ENCODE measurements at places on chromosomes 16 and 17. TPM values are rescaled to one million over a fixed set of nuclear protein-coding genes. Genes with fewer than 3 reads are reported as not detected.
A peak's percentile ranks its signal among the peaks of the same experiment; 100 is the strongest.

TP53TG3D gene
- not detected for total RNA-seq

GRCh38 chr17:48527547-48527932 is 3.3 kb downstream of the HOXB1 start:
- no peak for DNase-seq

DNA sequence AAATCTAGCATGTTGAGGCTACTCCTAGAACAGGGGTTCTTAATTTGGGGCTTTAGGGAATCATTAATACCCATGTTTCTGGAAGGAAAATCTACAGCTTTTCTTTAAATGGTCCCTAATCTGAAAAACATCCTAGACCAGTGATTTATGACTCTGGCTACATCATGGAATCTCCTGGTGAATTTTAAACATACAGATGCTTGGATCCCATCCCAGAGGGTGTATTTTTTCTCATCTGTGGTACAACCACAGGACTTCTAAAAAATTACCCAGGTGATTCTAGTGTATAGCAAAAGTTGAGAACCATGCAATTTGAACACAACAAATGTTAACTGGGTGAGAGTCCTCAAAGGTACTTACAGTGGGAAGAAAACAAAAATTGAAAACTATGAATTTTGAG is 41.5 kb downstream of the KANSL1 start:
- DNase-seq = no peak

DNA sequence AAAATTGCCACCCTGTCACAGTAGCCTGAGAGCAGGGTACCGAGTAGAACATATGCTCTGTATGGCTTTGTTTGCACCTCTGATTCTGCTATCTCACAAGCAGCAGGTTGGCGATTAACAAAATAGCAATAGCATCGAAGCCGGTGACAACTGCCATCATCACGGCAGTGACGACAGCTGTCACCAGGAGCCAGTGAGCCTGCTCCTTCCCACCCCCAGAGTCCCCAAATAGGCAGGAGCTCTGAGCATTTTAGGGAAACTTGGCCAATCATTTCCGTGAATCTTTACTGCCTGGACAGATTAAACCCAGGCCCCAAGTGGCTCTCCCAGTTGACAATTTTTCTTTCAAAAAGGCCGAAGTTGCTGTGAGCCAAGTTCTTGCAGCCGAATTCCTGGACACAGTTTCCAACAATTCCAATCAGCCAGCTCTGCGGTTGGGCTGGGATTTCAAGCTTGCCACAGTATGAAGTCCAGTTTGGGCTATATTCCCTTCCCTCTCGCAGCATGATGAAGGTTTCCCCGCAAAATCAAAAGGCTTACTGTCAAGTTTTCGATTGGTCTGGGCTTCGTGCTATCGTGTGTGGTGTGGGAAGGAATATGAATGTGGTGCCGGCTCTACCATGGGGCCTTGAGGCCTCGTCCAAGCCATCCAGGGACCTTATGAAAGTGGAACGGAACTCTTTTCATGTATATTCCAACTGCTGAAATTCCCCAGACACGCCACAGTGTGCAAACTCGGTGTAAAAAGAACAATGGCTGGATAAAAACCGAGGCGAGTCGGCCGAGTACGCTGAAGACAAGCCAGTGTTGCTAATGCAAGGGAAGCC is 186.6 kb downstream of the C16orf78 start:
- DNase-seq = no peak

- no peak for DNase-seq
These were observed 740 bp upstream of the ATP6V0D1 start for GRCh38 chr16:67481561-67482232.

GRCh38 chr17:72950242-72950931 is 142.1 kb downstream of the SLC39A11 start:
- DNase-seq = no peak

DNA sequence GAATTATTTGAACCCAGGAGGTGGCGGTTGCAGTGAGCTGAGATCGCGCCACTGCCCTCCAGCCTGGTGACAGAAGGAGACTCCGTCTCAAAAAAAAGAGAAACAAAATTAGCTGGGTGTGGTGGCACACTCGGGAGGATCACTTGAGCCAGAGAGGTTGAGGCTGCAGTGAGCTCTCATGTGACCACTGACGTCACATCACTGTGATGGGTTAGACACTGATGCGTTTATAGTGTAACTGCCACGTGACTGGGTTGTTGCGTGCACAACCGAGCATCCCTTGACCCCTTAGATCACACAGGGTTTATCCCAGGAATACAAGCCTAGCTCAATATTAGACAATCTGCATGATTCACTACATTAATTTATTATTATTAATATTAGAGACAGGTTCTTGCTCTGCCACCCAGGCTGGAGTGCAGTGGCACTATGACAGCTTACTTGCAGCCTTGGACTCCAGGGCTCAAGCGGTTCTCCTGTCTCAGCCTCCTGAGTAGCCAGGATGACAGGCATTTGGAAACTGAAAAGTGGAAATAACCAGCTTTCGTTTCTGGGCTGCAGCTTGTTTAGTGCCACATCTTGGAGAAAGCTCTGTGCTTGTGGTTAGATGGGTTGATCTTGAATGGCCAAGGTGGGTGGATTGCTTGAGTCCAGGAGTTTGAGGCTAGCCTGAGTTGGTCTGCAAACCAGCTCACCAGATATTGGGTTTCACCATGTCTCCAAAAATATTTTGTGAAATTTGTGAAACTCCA is 26.4 kb upstream of the ABR start:
- DNase-seq = no peak

DNA sequence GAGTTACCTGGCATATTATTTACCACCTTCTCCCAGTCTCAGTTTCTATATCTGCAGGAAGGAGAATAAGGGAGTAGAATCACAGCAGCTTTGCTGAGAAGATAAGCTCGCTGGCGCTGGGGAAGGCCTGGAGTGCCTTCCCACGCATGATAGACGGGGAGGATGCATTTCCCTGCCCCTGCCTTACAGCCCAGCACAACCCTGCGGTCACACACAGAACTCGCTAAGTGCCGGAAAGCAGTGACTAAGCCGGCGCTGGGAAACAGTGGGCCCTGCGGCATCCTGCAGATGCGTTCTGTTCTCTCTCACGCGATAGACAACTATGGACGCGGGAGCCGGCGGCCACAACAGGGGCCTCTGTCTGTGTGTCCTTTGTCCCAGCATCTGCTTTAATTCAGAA is 4.8 kb downstream of the CA5A start:
- no peak for DNase-seq

- DNase-seq = no peak
These were observed 200.1 kb downstream of the CBLN1 start for GRCh38 chr16:49081554-49081953.

DNA sequence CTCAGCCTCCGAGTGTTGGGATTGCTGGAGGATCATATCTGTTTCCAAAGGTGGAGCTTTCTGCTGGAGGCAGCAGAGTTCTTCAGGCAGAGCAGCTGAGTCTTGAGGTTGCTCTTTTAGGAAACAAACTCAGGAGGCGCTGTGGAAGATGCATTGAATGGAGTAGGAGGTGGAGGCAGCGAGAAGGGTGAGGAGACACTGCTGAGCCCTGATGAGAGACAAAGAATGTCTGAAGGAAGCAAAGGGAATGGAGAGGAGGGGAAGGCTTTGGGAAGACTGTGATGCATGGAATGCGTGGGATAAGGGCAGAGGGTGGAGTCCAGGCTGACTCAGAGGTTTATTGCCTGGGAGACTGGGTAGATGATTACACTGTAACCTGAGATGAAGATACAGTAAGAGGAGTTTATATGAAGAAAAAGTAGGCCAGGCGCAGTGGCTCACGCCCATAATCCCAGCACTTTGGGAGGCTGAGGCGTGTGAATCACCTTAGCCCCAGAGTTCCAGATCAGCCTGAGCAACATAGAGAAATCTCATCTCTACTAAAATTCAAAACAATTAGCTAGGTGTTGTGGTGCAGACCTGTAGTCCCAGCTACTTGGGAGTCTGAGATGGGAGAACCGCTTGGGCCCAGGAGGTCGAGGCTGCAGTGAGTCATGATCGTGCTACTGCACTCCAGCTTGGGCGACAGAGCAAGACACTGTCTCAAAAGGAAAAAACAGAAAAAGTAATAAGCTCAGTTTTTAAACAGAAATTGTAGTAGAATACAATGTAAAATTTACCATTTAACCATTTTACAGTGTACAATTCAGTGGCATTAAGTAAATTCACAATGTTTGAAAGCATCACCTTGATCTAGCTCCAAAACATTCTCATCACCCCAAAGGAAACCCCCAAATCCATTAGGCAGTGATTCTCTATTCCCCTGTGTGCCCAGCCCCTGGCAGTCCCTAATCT is 17.8 kb upstream of the TMEM219 start:
- DNase-seq = peak; percentile 37

DNA sequence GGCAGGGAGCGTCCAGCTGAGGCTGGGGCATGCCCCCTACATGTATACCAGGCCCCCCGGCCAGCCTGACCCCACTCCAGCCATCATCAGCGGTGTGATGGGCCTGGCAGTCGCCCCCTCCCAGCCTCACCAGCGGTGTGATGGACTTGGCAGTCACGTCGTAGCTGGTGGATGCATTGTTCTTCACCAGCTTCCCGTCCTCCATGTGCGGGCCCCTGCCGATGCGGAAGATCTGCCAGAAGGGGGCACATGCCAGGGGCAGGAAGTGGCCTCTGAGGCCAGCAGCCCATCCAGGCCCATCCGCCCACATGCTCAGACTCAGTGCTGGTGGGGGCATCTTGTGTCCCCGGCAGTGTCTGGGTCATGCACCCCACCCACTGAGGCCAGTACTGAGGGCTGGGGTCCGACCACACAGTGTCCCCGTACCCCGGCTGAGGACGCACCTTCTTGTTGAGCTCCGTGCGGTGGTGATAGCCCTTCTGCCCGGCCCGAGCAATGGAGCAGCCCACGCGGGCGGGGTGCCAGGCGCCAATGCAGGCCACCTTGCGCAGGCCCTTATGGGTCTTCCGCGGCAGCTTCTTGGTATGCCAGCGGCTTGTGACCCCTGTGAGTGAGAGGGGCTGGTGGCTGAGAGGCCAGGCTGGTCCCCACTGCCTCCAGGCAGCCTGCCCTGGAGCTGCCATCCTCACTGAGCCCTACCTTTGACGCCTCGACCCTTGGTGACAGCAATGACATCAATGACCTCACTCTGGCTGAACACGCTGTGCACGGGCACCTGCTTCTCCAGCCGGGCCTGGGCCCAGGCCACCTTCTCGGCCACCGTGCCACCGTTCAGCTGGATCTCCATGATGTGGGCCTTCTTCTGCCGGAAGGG is 3.7 kb upstream of the MSRB1 start:
- no peak for DNase-seq

- DNase-seq = no peak
These were observed 36.2 kb downstream of the PRMT7 start for GRCh38 chr16:68346892-68347480.

GRCh38 chr16:79013930-79014660 is 586.4 kb downstream of the MAF start:
- no peak for DNase-seq

NPIPA3 gene
- total RNA-seq = 4.1 TPM

- no peak for DNase-seq
These were observed 58.3 kb downstream of the STH start for GRCh38 chr17:46057366-46057765.

DNA sequence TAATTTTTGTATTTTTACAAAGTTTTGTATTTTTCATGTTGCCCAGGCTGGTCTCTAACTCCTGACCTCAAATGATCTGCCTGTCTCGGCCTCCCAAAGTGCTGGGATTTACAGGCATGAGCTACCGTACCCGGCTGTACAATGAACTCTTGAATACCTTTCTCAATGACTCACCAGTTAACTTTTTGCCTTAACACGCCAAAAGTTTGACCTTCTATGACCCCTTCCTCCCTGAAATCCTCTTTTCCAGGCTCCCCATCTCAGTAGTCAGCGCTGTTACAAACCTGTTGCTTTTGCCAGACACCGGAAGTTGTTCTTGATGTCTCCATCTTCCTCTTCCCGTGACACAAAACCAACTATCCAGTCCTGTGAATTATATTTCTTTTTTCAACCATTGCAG is 158.1 kb upstream of the ASIC2 start:
- DNase-seq = no peak

DNA sequence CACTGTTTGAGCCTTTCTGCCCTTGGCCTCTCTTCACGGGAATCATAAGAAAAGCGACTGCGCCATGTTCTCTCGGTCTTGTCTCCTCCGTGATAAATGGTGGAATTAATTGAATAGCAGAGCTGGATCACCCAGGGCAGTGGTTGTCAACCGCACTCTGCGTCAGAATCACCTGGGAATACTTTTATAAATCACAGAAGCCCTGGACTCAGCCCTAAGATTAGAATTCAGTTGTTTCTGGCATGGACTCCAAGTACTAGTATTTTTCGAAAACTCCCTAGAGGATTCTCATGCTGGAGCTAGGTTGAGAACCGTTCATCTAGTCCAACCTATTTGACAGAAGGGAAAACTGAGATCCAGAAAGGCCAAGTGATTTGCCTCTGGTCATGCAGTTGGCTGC is 64.1 kb downstream of the SPACA3 start:
- DNase-seq = no peak

DNA sequence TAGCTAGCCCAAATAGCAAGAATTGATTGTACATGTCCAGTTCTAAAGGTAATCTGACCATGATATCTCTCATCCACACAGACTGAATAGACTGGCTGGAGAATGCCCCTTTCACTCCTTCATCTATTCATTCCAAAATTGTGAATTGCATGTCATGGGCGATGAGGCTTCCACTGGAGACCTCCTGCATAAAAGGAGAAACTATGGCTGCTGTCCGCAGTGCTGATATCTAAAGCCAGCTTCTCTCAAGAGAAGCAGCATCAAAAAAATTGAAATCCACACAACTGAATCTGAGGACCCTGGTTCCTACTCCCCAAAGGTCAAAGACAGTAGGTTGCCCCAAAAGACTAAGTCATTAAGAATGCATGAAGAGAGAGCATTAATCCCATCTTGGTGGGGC is 7.9 kb upstream of the SCNN1G start:
- DNase-seq = no peak

- DNase-seq = no peak
These were observed 4.9 kb upstream of the CIAO3 start for GRCh38 chr16:745739-746138.

Measured in mesenteric fat pad (tissue), 1 donor.